Keratinocyte (primary cell): ENCODE measurements at places on chromosomes 7 and 10. TPM values are rescaled to one million over a fixed set of nuclear protein-coding genes. Genes with fewer than 3 reads are reported as not detected.
A peak's percentile ranks its signal among the peaks of the same experiment; 100 is the strongest.

- no peak for DNase-seq
These were observed 16.6 kb downstream of the ASB13 start for GRCh38 chr10:5649746-5650145.

The NKX1-2 gene
- polyA plus RNA-seq = 0.89 to 3.6 TPM (median 1.9 TPM) in 3 replicates

DNA sequence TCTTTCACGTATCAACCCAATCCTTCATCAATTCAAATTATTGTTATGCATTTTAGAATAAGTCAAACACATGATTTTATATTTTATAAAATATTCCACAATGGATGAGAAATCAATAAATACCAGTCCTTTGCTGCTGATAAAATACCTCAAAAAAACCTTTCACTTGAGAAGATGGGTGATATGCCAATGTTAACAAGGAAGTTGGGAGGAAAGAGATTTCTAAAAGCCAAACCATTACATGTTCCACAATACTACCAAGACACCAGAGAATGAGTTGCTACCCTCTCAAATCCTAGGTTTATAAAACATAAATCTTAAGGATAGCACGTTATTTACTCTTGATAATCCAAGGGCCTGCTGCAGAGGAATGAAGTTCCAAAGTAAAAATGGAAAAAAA is 14.4 kb downstream of the RNF133 start:
- DNase-seq = no peak

The HABP2 gene
- polyA plus RNA-seq = not detected in 3 replicates

DNA sequence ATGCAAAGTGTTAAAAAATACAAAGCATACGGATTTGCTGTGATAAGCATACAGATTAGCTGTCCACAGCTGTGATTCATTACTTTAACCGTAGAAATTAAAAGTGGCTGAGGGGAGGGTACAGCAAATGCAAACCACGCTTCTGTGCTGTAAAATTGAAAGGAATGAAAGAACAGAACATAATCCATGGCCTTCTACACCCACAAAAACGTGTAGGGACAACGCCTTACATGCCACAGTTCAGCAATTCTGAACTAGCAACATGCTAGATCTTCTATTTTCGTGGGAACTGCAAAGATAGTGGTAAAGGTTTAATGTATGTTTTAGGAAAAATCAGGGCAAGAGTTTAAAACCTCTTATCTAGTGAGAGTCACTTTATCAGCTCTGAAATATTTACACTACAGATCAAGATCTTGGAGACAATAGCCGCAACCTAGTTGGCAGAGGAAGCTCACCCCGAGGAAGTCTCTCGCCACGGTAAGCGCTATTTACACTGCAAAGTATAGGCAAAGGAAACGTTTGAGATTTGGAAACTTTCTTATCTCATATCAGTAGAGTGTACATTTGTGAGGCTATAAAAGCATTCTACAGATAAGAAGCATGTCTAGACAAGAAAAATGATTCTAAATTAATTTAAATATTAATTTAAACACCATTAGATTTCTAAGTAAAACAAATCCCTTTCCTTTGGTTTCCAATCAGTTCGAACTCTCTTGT is 193.6 kb downstream of the MLLT10 start:
- DNase-seq = peak; percentile 40

DNA sequence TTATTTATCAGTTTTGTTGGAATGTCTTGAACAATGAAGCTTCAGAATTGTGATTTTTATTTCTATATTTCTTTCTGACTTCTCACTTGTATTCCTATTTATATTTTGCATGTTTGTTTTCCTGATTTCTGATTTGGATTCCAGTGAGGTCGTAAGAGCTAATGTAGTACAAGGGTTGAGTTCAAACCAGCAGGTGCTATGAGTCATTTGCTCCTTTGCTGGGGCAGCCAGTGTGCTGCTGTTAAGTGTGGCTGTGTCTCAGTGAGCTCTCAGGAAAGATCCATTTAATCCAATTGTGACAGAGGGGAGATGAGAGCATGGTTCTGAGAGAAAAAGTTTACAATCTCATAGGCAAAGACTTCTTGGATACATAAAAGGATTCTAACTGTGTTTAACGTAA is 48.6 kb downstream of the MCU start:
- DNase-seq = no peak

- no peak for DNase-seq
These were observed 99.2 kb downstream of the GRK5 start for GRCh38 chr10:119306514-119306951.

The SLC26A5 gene
- not detected in 3 replicates for polyA plus RNA-seq
